ENCODE measurements at places on chromosomes 5 and 9.

- DNase-seq: no peak
These were observed 1.9 kb upstream of the DCAF10 start for GRCh38 chr9:37798677-37799076.

DNA sequence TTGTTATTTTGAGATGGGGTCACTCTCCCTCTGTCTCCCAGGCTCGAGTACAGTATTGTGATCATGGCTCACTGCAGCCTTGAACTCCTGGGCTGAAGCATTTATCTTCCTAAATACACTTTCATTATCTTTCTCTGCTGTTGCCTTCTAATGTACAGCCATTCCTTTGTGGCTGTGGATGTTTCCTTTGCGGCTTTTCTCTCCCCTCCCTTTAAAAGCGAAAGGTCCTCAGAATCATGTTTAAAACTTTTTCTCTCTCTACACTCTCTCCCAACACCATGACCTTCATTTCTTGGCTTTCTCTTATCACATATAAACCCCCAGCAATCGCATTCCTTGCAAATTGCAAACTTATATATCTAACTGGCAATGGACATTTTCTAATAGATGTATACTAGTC is 1.6 kb downstream of the IFNA2 start:
- no peak for DNase-seq

GRCh38 chr5:145805819-145806218 is 29.3 kb downstream of the PRELID2 start:
- DNase-seq: no peak

DNA sequence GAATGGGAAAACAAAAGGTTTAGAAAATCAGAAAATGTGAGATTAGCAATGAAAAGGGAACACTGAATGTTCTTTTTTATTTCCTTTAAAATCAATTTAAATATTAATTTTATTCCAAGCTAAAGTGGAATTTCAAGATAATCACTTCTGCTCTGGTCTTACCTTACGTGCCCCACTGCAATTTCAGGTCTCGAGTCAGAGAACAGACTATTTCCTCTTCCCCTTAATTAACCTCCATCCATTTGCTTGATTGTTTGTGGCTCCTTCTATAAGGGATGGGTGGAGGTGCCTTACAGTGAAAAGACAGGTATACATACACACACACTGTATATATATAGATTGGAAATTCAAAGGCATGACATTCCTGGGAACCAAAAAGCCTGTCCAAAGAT is 137.1 kb downstream of the SUSD1 start:
- no peak for DNase-seq

GRCh38 chr5:149938279-149938678 is 6.3 kb downstream of the PDE6A start:
- peak; percentile 58 for DNase-seq
